ENCODE measurements at places on chromosomes 4 and X. TPM values are rescaled to one million over a fixed set of nuclear protein-coding genes. Genes with fewer than 3 reads are reported as not detected.

The GRSF1 gene
- 152 TPM for polyA plus RNA-seq

The NDUFC1 gene
- polyA plus RNA-seq: 58.8 TPM

The MAPK10 gene
- polyA plus RNA-seq: 11.6 TPM

The ADH1A gene
- 1.2 TPM for polyA plus RNA-seq

Measured in muscle of arm (tissue), 14 donors.